Naive thymus-derived CD4-positive, alpha-beta T cell (primary cell): ENCODE measurements at places on chromosomes 5 and 9.

DNA sequence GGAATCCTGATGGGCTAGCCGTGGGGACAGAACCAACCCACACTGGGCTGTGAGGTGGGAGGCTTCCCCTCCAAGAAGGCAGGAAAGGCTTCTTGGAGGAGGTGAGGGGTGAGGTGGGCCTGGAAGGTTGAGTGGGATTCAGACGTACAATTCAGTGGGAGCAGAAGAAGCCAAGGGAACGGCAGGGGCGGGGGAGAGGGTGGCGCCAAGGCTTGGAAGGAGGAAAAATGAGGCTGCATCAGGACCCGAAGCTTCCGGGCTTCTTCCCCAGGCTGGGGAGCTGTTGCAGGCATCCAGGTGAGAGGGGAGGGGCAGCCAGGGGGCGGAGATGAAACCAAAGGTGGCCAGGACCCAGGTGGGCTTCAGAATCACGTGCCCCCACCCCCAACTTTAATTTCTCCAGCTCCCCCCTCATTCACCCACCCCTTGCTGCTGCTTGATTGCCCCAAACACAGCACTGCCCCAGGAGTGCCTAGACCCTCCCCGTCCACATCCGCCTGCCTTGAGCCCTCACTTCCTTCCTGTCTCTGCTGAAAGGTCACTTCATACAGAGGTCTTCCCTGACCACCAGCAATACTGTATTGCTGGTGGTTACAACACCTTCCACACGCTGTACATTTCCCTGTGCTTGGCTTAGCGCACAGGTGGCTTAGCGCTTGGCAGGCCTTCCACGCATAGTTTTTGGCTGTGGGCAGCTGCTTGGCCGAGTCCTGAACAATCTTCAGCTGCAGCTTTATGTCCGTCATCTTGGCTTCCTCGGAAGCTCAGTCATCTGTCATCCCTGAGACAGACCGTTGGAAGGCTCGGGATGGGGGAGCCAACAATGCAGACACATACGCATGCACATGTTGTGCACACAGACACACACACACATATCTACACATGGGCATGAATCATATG is 193.5 kb downstream of the RGS3 start:
- no peak overlapping the region for H3K27ac ChIP-seq
- H3K27me3 ChIP-seq: no peaks in the 10 kb centered on the region
- no peak for DNase-seq
- no peaks in the 10 kb centered on the region for H3K36me3 ChIP-seq
- no peak overlapping the region for H3K4me3 ChIP-seq

DNA sequence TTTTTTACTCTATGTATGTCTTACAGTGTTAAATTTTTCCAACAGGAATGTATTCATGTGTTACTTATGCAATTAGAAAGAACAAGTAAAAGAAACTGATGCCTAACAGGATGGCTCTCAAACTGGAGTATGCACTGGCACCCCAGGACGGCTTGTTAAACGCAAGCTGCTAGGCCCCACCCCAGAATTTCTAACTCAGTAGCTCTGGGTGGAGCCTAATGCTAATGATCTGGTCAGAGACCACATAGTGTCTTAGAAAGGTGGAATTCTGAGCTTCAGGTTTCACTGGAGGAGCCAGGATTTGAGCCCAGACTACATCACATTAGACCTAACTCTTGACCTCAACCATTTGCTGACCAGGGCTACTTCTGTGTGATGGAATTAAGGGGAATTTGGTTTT is 34.4 kb downstream of the SHC3 start:
- no peak overlapping the region for H3K4me3 ChIP-seq
- H3K4me1 ChIP-seq: no peaks in the 10 kb centered on the region
- no peak for DNase-seq

GRCh38 chr9:114011313-114011712 is 66.8 kb downstream of the AMBP start:
- H3K27ac ChIP-seq: no peak overlapping the region
- no peaks in the 10 kb centered on the region for H3K27me3 ChIP-seq
- H3K4me3 ChIP-seq: no peak overlapping the region
- DNase-seq: no peak

DNA sequence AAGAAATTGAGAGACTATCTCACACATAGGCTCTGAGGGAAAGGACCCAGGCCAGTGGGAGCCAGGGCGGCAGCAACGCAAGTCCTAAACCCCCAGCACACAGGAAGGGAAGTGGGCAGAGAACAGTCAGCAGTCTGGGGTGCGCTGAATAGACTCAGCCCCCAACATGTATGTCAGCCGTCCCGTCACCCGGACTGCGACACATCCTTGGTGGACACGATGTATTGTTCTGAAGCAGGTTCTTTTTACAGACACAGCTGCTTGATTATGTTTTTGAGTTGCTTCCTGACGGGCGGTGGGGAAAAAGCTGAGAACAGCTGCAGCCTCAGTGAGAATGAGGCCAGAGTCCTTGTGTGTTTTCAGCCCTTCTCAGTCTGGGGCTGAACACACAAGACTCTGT is 64.1 kb upstream of the CXCL14 start:
- no peak for DNase-seq
- H3K4me1 ChIP-seq: no peaks in the 10 kb centered on the region
- peaks cover 3% of the 10 kb centered on the region for H3K27me3 ChIP-seq

DNA sequence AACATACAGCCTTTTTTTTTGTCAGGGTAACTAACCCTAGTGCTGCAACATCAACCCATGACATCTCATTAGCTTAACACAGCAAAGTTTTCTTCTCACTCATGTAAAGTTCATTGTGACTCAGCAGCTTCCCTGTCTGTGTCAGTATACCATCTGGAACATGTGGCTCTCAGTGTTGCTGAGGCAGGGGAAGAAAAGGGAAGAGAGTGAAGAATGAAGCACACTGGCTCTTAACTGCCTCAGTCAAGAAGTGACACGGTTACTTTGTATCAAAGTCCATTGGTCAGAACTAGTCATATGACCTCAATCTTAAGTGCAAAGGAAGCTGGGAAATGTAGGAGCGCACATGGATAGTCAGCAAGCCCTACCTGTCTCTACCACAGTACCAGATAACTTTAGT is 185.0 kb upstream of the ELL2 start:
- DNase-seq: no peak
- no peak overlapping the region for H3K4me3 ChIP-seq
- no peak overlapping the region for H3K27ac ChIP-seq
- no peaks in the 10 kb centered on the region for H3K36me3 ChIP-seq
- H3K27me3 ChIP-seq: no peaks in the 10 kb centered on the region

DNA sequence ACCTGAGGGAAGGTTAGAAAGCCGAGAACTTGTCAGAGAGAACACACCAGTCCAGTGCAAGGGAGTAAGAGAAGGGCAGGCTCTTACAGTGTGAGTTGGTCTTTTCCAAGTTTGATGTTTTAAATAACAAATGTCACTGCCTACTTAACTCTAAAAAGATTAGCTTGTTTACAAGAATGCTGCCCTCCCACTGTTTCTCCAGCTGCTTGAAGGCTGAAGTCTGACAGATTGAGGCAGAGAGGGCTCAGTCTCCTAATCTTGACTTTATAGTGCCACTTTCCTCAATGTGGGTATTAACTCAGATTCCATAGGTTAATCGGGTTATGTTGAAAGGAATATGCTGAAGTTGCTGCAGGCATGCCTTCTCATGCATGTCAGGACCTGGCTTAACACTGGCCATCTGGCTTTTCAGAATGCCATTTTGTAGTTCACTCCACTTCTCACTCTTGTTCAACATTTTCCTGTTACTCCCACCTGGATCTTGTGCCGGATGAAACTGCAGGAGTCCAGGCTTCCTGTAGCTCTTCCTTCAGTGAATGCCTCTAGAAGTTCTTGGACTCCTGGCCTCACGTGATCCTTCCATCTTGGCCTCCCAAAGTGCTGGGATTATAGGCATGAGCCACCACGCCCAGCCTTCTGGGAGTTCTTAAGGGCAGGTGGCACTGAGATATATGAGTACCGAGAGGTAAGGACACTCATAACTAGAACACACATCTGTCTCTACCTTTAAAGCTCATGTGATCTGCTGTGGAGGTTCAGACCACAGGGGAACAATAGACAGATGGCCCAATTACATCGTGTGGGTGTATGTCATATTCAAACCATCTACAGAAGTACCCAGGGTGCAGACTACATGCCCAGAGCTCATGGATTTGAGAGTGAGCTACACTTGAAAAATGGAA is 249.7 kb downstream of the ARHGAP26 start:
- H3K4me1 ChIP-seq: no peaks in the 10 kb centered on the region
- H3K4me3 ChIP-seq: no peak overlapping the region
- no peaks in the 10 kb centered on the region for H3K36me3 ChIP-seq

GRCh38 chr9:98568234-98568908 is 140.4 kb downstream of the GABBR2 start:
- H3K36me3 ChIP-seq: no peaks in the 10 kb centered on the region
- no peaks in the 10 kb centered on the region for H3K27me3 ChIP-seq
- H3K4me3 ChIP-seq: no peak overlapping the region
- no peak for DNase-seq
- H3K27ac ChIP-seq: no peak overlapping the region
- no peaks in the 10 kb centered on the region for H3K4me1 ChIP-seq

DNA sequence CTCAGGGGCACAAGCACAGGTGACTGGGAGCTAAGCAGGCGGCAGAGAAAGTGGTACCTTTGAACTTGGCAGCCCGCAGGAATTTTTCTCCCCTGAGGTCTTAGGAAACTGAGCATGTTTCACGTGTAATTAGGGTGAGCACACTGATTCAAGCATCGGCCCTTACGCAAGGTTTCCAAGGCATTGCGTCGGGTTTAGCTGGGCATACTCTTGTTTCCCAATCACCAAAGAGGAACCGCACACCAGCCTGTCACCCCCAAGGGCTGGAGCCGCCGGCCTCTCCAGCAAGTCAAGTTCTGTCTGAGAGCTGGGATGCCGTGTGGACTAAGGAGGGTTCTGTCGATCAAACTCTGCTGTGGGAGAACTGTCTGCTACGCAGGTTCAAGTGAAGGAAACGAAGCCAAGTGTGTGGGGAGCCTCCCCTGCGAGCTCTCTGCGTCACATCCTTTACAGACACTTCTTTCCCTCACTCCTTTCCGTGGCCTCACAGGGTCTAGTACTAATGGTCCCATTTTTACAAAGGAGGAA is 53.0 kb downstream of the ERGIC1 start:
- no peak for DNase-seq
- H3K27me3 ChIP-seq: no peaks in the 10 kb centered on the region
- H3K27ac ChIP-seq: no peak overlapping the region
- no peak overlapping the region for H3K4me3 ChIP-seq
- no peaks in the 10 kb centered on the region for H3K36me3 ChIP-seq
